ENCODE measurements at places on chromosomes 7 and 10.

DNA sequence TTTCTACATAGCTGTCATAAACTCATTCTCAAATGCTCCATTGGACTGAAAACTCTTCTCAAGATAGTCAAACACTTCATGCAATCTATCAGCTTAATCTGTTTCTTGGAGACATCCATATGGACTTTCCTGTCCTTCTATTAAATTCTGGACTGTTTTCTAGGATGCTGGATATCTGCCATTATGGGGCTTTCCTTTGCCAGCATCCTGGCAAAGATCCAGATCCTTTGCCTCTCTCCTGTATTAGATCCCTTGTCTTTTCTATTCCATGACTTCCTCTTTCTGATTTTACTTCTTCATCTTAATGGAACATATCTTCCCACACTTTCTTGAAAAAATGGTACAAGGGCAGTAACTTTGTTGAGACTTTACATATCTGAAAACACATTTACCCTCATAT lies 35.9 kb upstream of the SKAP2 start:
- no peak for DNase-seq

DNA sequence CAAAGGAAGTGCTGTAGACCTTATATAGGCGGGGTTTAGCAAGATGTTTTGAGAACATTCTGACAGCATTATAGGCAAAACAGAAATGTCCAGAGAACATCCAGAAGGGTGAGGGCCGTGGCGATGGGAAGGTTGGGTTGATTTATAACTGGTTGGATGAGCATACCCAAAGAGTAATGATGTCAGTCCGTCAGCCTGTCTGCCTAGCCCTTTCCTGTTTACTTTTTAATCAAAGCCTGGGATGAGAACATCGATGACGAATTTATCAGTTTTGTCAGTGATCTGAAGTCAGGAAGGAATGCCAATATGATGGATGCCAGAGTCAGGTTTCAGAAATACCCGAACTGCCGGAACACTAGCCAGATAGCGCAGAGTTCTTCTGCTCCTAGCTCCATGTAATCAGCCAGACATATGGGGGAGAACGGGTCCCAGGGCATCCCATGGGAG lies 33.8 kb upstream of the TRIM8 start:
- DNase-seq, result no peak

- no peak for DNase-seq
These were observed 49.5 kb downstream of the TMEM168 start for GRCh38 chr7:112740667-112741066.

DNA sequence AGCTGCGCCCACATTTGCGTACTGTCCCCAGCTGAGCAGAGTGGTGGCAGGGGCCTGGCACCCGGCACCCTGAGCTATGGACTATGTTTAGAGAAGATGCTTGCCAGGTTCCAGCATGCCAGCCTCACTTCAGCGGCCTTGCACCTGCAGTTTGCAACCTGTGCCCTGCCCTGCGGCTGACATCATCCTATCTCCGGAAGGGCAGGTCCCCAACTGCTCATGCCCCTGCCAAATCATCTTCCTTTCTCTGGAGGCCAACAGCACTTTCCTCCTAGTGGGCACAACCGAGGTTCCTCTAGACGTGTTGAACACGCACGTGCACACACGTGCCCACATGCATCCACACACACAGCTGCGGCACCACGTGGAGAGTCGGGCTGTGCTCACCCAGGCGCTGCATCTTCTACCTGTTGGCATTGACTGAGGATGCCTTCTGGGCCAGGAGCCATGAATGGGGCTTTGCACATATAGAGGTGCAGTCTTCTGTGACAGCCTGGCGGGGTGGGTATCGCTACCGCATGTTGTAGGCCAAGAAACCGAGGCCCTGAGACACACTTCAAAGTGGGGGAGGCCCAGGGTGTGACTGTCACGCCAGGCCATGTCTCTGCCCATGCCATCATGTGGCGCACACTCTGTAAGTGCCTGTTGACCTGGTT lies 24.5 kb downstream of the CNPY1 start:
- DNase-seq, result no peak

- no peak for DNase-seq
These were observed 18.8 kb upstream of the PDCD4 start for GRCh38 chr10:110852947-110853346.

DNA sequence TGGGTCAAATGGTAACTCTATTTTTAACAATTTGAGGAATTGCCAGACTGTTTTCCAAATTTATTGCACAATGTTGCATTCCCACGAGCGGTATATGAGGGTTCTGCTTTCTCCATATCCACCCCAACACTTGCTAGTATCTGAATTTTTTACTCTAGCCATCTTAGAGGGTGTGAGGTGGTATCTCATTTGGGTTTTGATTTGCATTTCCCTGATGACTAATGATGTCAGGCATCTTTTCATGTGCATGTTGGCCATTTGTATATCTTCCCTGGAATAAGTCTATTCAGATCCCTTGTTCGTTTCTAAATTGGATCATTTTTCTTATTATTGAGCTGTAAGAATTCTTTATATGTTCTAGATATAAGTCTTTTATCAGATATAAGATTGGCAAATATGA lies 97.7 kb downstream of the TPK1 start:
- no peak for DNase-seq

DNA sequence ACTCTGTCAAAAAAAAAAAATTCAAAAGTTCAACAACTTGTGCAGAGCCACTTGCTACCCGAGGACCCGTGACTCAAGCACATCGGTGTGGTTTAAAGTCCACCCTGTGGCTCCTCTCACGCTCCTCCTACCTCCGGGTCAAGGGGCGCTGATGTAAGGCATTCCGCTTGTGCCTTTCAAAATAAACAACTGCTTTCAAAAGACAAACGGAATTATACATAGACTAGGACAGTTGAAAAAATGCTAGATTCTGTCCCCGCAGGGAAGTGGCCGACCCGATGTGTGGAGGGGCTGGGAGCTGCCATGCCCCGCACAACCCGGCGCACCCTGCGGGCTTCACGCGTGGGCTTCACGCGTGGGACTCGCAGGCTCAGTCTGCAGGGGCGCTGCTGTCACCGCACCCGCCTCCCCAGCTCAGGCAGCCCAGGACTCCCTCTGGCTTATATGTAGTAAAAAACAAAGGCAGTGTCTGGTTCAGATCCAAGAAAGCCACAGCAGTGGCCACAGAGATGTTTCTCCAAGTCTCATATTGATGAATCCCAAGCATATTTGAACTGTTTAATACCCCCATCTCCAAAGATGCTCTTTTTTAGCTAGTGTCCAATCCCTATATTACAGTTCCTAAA lies 239.7 kb upstream of the INHBA start:
- no peak for DNase-seq

DNA sequence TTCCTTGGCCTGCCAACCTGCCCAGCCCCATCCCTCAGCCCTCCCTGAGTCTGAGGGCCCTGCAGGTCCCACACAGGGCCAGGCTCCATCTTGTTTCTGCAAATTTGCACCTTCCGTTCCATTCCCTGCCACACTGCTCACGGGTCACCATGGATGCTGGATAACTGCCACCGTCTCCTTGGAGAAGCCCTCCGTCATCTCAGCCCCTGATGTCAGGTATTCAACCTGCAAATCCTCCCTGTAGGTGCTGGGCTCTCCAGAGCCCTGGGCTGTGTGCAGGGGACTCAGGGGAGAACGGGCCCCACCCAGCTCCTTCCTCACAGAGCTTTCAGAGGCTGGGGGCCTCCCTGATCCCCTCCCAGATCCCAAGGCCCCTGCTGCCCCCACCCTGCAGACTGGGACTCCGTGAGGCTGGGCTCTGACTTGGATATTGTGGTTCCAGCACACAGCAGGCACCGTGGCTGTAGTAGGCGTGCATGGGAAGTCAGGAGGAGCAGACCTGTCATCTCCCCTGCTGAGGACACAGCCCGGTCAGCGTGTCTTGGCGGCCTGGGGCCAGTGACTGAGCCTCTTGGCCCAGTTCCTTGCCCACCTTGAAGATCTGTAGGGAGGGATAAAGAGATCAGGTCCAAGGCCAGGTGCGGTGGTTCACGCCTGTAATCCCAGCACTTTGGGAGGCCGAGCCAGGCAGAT lies 121.7 kb upstream of the TNRC18 start:
- no peak for DNase-seq

GRCh38 chr7:90999989-91000979 lies 263.9 kb upstream of the FZD1 start:
- no peak for DNase-seq

GRCh38 chr7:158255558-158255957 lies 332.1 kb downstream of the PTPRN2 start:
- DNase-seq, result no peak

DNA sequence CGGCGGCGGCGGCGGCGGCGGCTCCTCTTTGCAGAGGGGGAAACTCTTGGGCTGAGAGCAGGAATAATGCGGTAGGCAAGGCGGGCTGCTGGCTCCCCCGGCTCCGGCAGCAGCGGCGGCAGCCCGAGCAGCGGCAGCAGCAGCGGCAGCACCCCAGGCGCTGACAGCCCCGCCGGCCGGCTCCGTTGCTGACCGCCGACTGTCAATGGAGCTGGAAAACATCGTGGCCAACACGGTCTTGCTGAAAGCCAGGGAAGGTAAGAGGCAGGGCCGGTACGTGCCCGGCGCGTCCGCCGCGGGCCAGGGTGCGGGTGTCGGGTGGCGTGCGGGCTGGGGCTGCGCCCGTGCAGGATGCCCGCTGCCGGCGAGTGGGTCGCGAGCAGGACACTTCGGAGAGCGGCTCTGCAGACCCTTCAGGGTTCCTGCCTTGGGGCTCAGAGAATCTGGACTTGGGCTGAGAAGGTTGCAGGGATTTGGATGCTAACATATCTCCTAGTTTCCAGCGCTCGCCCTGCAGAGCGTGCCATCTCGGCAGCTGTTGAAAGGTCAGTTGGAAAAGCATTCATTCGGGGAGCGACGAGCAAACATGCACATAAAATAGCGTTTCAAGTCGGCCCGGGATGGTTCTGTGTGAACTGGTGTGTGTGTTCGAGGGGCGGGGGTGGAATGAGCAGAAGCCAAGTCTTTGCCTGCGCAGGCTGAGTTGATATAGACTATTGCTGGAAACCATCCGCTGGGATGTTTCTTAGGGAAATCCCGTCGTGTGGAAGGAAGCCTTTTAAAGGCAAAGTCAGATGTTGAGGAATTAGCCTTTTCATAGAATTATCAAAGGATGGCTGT lies 562 bp downstream of the GRK5 start:
- peak; percentile 47 for DNase-seq

DNA sequence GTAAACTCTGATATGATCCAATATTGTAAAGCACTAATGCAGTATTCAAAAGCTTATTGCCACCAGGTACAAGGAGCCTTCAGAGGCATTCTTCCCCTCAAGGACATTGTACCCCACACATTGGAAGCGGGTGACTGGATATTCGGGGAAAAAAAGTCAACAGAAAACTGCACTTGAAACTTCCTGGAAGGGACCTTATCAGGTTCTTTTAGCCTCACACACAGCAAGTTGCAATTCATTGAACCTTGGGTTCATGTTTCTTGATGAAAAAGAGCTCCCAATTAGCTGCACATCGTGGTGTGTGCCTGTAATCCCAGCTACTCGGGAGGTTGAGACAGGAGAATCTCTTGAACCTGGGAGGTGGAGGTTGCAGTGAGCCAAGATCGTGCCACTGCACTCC lies 16.4 kb upstream of the MICU1 start:
- no peak for DNase-seq

All from SK-N-DZ (cell line).